ENCODE measurements at places on chromosomes 13 and 19. TPM values are rescaled to one million over a fixed set of nuclear protein-coding genes. Genes with fewer than 3 reads are reported as not detected.

PEX11G gene
- total RNA-seq: 3.9 TPM

NKPD1 gene
- total RNA-seq: not detected

BRME1 gene
- total RNA-seq: 3.0 TPM

GRK1 gene
- total RNA-seq: not detected

HDGFL2 gene
- 24.9 TPM for total RNA-seq

UPK1A gene
- total RNA-seq: not detected

MCF2L gene
- 37.4 TPM for total RNA-seq

ADGRE1 gene
- 0.26 TPM for total RNA-seq

EFNB2 gene
- 4.6 TPM for total RNA-seq

RDH8 gene
- not detected for total RNA-seq

MYH14 gene
- 40.9 TPM for total RNA-seq

All from body of pancreas (tissue), 4 donors.